Stimulated activated CD4-positive, alpha-beta T cell treated with anti-CD3 and anti-CD28 coated beads, TNF-alpha, amount 100 ng/mL, for 4 hours (primary cell): ENCODE measurements at places on chromosomes 12 and 14.

- peak; percentile 25 for DNase-seq
Observed at GRCh38 chr12:93790472-93791152, 113.4 kb downstream of the CRADD start.

DNA sequence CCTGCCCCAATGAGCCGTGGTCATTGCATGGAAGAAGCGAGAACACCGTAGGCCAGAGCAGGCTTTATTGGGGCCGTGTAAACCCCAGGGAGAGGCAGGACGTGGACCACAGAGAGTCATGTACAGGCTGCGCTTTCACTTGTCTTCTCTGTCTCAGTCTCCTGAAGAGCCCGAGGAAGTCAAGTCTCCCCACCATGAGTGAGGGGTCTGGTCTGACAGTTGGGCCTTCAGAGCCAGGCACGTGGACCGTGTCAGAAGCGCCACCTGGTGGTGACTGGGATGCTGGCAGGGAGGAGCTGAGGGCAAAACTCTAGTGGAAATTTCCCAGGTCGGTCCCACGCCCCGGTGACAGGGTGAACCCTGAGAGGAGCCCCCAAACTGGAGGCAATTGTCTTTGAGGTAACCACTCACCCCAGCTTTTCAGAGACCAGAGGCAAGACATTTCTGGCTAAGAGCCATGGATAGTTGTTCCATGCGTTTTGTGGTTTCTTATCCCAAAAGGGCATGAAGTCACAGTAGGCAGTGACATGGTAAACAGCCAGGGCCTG, 17.4 kb downstream of the RPS6KL1 start:
- peak; percentile 68 for DNase-seq

DNA sequence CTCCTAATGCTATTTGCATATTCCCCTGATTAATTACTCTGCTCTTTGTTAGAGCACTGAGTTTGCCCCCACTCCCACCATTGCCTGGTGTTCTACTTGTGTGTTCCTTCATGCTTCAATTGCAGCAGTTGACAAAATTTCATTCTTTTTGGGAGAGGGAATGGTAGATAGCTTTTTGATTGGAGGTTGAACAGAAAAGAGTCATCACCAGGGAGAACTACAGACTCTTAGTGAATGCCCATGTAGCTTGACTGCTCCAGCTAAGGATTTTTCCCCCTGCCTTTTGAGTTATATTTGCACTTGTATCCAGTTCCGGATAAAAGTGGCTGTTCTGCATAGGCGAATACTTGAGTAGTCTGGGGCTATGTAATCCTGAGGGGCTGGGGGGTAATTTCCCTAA, 183.9 kb downstream of the ETNK1 start:
- no peak for DNase-seq

- no peak for DNase-seq
Observed at GRCh38 chr14:84453307-84453950, 1076.5 kb upstream of the FLRT2 start.

DNA sequence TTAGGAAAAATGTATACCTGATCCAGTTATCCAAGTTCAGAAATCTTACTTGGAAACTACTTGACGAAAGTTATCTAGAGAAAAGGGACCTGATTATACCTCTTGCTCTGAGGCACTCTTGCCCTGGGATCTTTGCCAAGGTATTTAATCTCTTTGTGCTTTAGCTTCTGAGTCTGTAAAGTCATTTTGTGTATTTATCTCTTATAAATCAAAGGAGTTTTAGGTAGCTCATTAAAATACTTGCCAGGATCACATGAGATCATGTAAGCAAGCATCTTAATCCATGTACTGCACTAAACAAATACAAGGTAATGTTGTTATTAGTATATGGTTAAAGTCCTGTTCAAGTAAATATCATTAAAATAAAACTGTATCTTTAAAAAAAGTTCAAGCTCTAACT, 147.5 kb downstream of the IPO8 start:
- no peak for DNase-seq

GRCh38 chr14:98161356-98161755, 1110.6 kb downstream of the BCL11B start:
- no peak for DNase-seq

DNA sequence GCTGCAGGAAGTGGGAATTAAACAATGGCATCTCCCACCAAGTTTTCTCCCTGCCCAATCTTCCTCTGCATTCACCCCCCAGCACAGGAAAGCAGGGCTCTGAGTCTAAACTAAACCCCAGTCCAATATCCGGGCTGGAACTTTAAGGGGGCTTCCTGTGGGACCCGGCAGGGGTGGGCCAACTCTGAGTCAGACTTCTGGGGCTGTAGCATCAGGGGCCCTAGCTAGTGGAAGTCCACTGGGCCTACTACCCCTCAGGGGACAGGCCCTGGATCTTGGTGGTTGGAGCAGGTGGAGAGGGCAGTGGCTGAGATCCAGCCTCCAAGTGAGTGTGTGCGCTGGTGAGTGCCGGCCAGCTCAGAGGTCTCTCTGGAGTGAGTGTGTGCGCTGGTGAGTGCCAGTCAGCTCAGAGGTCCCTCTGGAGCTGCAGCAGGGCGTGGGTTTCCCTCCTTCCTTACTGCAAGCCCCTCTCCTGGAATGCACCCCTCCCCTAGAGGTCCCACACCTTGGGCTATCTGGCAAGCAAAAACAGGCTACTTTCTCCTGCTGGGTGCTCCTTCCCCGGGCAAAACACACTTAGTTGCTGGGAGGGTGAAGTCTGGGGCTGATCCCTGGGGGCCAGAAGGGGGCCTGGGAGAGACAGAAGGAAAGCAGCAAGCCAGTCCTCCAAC, 5.6 kb upstream of the LHX5 start:
- DNase-seq: no peak

DNA sequence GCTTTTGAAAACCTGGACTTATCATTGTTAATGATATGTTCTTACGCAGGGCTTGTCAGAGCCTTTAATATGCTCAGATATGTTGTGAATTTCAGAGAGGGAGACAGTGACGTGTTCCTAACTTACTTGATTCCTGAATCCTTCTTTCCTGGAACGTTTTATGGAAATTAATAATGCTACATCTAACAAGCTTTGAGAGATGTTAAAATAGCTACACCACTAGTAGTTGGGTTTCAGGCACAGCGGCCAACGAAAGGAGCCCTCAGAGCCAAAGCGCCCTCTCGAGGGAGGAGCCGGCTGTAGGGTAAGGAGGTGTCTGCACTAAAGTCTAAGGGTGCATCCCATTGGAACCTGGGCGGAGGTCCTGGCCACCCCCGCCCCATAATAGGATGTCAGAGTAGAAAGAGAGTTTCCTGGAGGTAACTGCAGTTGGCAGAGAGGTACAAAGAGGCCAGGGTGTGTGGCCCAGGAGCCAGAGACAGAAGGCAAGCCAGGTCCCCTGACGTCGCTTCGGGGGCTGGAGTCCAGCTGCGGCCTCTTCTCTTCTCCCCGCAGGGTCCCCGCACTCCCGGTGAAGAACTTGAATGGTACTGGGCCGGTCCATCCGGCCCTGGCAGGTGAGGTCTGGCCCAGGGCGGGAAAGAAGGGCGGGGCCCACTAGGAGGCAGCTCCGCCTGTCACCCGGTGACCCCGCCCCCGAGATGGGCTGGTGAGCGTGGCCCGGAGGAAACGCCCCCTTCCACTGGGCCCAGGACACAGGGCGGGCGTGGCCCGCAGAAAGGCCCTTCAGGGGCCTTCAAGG, 36.3 kb downstream of the DTX1 start:
- no peak for DNase-seq

DNA sequence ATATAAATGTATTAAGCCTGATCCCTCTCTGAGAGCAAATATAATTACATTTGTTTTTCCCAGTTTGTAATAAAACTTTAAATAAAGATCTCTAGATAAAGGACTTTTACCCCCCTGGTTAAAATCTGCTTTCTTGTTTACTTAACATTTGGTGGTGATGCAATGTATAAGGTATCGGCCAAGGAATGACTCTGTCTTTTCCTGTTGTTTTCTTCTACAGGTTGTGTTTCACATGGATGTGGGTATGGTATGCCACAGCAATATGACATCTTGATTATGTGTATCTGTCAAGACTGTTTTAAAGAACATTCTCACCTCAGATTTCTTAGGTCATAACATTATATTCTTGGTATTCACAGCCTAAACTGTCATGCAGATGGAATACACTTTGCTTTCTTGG, 210.6 kb upstream of the NOVA1 start:
- DNase-seq: no peak

DNA sequence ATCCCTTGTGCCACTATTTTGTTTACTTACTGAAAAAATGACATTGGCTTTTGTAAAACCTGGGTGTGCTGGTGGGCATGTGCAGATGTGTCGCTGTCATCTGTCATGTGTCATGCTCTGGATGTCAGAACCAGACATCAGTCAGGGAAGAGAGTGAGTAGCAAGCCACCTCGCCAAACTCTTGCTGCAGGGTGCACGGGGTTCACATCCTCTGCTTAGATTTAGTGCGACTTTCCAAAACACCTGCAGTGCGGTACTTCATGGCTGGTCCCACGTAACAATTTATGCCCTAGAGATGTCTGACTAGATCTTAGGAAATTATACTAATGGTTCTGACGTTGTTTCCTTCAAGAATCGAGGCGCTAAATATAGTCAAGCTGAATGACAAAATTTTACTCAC, 106.7 kb downstream of the CRADD start:
- no peak for DNase-seq

GRCh38 chr12:52423035-52423434, 11.1 kb downstream of the KRT75 start:
- no peak for DNase-seq

DNA sequence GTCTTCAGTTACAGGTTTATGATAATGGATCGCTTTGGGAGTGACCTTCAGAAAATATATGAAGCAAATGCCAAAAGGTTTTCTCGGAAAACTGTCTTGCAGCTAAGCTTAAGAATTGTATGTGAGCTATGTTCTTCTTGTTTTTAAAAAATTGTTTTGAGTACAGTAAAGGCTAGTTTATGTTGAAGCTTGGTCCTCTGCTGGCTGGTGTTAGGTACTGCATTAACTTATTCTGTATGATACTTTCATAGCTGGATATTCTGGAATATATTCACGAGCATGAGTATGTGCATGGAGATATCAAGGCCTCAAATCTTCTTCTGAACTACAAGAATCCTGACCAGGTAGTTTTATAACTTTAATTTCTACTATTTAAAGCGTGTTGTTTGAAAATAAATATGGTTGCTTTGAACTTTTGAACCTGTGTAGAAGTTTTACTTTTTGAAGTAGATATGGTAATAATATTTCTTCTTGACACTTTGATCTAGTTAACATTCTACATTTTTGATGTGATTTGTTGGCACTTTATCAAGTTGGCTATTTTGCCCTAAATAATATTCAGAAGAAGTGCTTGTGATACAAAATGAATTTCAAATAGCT, 55.7 kb downstream of the VRK1 start:
- DNase-seq: no peak

DNA sequence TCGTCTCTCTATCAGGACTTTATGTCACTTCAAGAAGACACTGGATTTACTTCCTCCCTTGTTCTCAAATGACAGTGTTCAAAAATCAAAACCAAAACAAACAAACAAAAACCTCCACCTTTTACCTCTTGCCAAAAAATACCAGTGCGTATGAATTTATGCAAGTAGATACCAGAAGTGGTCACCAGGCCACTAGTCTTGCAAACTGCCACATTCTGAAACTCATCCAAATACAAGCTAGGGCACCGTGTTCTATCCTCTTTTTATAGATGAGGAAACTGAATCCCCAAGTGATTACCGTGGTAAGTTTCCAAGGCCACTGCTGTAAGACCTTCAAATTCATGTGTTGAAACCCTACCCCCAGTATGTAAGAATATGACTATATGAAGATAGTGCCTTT, 343.9 kb upstream of the KITLG start:
- DNase-seq: no peak

DNA sequence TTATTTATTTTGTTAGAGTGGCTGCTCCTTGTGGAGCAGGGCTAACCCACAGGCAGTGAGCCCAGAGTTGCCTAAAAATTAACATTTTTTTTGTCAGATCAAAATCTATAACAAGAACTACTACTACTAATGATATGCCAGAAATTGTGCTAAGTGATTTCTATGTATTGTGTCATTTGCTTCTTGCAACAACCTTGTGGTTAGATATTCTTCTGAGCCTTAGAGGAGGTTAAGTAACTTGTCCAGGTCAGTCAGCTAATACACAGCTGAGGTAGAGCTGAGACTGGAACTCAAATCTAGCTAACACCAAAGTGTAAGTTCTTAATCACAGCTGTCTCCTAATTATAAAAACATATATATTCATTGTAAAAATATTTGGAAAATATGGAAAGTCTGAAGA, 29.8 kb downstream of the CFL2 start:
- DNase-seq: no peak

DNA sequence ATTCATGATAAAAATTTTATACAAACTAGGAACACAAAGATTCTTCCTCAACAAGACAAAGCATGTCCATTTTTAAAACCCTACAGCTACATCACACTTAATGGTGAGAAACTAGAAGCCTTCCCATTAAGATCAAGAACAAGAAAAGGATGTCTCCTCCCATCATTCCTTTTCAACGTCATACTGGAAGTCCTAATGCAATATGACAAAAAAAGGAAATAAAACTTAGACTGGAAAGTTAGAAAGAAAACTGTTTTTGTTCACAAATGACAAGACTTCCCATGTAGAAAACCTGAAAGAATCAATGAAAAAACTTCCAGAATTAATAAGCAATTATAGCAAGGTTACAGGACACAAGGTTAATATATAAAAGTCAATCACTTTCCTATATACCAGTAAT, 82.5 kb downstream of the NUMB start:
- no peak for DNase-seq

DNA sequence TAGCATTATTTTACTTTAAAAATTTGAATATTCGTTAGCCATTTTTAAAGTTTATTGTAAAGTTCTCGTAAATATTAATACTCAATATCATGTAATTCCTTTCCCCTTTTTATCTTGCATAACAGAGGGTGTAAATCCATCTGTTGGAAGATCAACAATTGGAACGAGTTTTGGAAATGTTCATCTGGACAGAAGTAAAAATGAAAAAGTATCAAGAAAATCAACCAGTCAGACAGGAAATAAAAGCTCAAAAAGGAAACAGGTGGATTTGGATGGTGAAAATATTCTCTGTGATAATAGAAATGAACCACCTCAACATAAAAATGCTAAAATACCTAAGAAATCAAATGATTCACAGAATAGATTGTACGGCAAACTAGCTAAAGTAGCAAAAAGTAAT, 1.8 kb downstream of the PMCH start:
- DNase-seq: no peak

GRCh38 chr14:29282169-29282568, 515.6 kb downstream of the FOXG1 start:
- no peak for DNase-seq

GRCh38 chr14:70149596-70150165, 39.1 kb downstream of the SLC8A3 start:
- DNase-seq: no peak

GRCh38 chr12:71558445-71558844, 105.2 kb downstream of the ZFC3H1 start:
- no peak for DNase-seq

- DNase-seq: no peak
Observed at GRCh38 chr12:5305886-5306545, 125.9 kb upstream of the NTF3 start.

- DNase-seq: no peak
Observed at GRCh38 chr12:116280595-116281290, 3.2 kb upstream of the MED13L start.

GRCh38 chr14:106120101-106120500, 593.7 kb downstream of the TMEM121 start:
- DNase-seq: no peak

GRCh38 chr12:131002216-131002631, 48.5 kb downstream of the ADGRD1 start:
- no peak for DNase-seq

- no peak for DNase-seq
Observed at GRCh38 chr14:71856199-71856919, 75.9 kb upstream of the RGS6 start.

- no peak for DNase-seq
Observed at GRCh38 chr12:110575326-110575725, 7.8 kb downstream of the PPTC7 start.
